ENCODE measurements at places on chromosomes 2 and 18.

DNA sequence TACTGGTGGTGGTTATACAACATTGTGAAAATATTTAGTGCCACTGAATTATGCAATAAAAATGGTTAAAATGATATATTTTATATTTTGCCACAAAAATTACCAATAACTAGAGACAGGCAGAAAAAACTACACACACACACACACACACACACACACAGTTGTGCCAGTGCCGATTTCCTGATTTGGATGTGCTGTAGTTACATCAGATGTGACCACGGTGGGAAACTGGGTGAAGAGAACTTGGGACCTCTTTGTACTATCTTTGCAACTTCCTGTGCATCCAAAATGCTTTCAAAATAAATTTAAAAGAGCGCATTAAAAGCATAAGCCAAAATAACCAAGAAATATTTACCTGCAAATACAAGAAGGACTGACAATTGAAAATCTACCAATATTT lies 61.6 kb upstream of the CCBE1 start:
- DNase-seq, result no peak

- no peak for DNase-seq
Measured at GRCh38 chr2:6887751-6888192, 10.2 kb downstream of the RSAD2 start.

DNA sequence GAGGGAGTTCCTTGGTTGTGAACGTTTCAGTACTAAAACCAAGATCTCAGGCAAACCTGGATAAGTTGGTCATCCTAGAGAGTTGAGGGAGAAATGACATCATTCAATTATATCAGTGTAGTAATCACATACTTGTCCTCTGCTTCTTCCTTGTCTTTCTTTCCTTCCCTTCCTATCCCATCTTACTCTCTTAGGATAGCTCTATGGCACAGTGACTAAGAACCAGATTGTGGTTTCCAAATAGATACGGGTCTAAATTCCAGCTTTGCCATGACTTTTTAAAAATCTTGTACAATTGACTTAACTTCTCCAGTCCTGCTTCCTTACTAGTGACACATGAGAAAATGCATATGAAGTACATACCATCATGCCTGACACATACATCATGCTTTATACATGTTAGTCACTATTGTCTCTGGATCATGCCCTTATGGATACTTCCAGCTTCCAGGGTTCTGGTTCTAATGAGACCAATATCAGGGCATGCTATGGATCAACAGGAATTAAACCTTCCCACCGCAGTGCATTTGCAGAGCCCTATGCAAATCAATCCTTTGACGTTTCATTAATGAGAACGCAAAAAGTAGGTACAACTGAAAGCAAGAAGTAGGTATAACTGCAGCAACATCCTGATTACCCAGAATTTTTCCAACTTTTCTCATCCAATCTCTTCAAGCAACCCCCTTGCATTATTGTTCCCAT lies 168.0 kb upstream of the KLF7 start:
- DNase-seq, result no peak

DNA sequence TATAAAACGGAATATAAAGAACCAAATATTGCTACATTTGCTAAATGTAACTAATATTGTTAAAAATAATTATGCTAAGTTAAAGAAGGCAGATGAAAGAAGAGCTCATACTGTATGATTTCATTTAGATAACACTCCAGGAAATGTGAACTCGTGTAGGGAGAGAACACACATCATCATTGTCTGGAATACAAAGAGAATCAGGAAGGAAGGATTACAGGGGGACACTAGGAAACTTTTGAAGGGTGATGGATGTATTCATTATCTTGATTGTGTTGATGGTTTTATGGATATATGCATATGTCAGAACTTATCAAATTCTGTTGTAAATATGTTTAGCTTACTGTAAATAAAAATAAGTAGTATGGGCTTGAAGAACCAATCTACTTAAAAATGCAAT lies 104.1 kb upstream of the TRIB2 start:
- no peak for DNase-seq

DNA sequence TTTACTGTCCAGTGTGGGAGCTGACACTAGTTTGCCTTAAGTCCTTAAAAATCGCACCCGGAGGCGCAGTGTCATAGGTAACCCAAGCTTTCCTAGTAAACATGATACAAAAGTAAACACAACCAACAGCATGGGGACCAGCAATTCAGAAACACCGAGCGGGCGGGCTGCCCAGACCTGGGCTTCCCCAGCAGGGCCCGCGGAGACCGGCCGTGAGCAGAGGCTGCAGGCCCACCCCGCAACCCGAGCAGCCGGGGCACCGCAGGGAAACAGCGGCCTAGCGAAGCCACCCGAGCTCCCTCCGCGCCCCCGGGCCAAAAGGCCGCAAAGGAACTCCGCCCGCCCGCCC lies 296 bp downstream of the TTC21B start:
- no peak for DNase-seq
